ENCODE measurements at places on chromosomes 6 and 20.

DNA sequence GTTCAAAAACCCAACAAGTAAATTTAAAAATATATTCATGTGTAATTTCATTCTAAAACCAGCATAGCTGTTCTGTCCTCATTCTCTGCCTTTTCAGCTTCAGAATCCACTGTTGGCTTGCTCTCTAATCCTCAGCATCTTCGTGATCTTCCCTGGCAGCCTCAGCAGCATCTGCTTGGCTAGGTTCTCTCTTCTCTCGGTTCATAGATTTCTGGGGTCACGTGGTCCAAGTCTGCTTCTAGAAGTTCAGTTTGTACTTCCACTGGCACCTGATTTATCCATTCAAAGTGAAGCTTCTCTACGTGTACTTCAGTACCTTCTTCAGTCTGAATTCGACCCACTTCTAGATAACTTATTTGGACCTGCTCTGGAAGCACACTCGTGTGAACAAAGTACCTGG lies 245.7 kb downstream of the EPM2A start:
- no peak for DNase-seq

- no peak for DNase-seq
These were observed 208.1 kb downstream of the ARID1B start for GRCh38 chr6:156985309-156985708.

DNA sequence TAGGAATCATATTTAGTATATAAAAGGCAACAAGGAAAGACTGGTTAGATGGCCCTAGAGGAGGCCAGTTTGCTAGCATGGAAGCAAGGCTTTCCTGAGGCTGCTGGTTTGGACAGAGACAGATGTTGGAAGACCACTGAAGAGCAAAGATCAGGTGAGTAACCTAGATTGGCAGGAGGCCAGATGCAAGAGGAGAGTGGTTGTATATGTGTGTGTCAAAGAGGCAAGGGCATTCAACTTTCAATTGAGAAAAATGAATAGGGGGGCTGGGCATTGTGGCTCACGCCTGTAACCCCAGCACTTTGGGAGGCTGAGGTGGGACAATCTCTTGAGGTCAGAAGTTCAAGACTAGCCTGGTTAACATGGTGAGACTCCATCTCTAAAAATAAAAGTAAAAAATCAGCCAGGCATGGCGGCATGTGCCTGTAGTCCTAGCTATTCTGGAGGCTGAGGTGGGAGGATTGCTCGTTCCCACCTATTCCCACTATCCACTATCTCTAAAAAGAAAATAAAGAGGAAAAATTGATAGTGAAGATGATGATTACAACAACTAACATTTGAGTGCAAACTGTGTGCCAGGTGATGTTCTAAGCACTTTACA lies 79.8 kb downstream of the PRDM1 start:
- no peak for DNase-seq

- DNase-seq, result no peak
These were observed 30.8 kb upstream of the IER3 start for GRCh38 chr6:30775104-30775503.

DNA sequence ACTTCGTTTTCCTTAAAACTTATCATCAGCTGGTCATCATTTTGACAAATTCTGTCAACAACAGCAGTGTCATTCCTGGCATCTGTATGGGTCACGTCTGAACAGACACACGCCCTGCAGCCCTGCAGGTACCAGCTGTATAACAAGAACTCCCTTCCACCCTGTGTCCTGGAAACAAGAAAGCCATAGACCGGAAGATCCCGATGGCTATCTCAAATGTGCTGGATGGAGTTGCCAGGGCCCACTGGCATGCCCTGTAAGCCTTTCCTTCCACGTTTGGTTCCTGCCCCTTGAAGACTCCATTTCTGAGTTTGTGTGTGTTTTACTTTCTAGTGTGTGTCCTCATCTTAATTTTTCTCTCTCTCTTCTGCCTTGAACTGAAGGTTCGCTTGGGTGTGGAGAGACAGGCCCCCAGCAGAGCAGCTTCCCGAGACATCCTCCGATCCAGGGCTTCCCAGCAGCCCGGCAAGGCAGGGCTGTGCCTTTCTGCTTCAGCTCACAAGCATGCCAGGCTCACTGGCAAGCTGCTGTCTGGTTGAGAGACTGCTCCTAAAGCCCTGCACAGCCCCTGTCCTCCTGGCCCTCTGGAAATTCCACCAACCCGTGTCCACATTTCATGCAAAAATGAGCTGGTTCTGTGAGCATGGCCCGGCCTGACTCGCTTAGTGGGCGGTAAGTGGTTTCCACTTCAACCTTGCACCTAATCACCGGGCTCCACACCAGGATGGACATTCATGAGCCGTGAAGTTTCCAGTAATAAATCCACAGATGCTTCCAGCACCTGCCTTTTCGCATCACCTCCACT lies 8.7 kb downstream of the GFRA4 start:
- DNase-seq, result no peak

GRCh38 chr20:62668441-62669027 lies 26.2 kb downstream of the SLCO4A1 start:
- no peak for DNase-seq

DNA sequence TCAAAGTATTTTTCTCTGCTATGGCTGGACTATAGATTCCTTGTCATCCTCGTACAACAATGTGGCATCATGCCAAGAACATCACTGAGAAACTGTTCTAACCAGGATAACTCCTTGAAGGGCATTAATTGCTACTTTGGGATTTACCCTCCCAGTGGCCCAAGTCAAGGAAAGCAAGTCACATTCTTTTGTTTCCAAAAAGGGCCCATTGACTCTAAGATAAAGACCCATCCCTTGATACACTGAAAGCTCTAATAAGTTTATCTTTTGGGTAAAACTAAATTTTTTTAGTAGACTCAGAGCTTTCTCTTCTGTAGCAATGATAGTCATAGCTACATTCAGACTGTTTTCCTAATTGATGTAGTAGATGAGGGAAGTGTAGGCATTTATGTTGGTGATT lies at the start of gene OR2J3:
TSS of gene OR2J3 (plus strand) at position 301 of the 400 bp plus-strand sequence. CDS start 3,833 bp downstream, outside the sequence.
- DNase-seq, result no peak

GRCh38 chr6:57822896-57823358 lies 505.5 kb downstream of the PRIM2 start:
- DNase-seq, result no peak

GRCh38 chr6:40395698-40396076 lies 191.5 kb downstream of the LRFN2 start:
- no peak for DNase-seq

DNA sequence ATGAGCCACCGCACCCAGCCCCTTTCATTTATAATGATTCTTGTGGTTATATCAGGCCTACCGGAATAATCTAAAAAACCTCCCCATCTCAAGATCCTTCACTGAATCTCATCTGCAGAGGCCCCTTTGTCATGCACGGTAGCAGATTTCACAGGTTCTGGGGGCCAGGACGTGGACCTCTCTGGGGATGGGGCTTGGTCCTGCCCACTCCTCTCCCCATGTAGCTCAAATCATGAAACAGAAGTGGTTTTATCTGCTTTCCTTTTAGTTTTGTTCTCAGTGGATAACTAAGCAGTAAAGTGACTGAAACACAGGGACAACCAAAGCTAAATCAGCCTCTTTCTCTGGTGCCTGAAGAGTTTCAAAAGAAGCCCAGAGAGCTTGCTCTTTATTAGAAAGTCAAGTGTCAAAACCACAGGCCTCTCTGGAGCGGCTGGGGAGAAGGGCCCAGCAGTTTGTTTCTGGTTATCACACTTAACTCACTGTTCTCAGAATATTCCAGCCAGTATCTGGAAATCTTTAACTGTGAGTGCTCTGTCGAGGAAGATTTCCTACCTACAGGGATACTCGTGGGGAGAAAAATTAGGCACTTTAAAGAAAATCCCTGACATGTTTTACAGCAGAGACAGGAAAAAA lies 60.6 kb upstream of the FAM184A start:
- no peak for DNase-seq

DNA sequence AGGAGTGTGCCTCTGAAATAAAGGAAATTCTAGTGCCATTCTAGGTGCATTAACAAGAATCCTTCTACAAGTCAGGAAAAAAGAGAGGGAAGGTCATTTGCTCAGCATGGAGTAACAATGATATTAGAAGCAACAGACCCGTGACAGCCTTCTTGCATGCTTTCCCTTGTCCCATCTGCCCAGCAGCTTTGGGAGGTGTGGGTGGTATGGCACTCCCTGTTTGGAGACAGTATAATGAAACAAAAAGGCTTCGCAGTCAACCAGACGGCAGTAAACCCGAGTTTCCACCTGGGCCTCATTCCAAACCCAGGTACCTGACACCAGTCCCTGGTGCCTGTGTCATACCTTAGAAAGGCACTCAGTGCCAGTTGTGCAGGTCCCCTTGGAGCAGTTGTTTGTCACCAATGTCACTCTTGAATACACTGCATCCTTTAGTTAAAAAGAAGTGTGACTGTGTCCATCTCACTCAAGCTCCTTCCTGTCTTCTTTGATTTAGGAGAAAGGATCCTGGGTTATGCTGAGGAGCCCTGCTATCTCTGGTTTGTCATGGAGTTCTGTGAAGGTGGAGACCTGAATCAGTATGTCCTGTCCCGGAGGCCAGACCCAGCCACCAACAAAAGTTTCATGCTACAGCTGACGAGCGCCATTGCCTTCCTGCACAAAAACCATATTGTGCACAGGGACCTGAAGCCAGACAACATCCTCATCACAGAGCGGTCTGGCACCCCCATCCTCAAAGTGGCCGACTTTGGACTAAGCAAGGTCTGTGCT lies 14.7 kb downstream of the STK35 start:
- no peak for DNase-seq

DNA sequence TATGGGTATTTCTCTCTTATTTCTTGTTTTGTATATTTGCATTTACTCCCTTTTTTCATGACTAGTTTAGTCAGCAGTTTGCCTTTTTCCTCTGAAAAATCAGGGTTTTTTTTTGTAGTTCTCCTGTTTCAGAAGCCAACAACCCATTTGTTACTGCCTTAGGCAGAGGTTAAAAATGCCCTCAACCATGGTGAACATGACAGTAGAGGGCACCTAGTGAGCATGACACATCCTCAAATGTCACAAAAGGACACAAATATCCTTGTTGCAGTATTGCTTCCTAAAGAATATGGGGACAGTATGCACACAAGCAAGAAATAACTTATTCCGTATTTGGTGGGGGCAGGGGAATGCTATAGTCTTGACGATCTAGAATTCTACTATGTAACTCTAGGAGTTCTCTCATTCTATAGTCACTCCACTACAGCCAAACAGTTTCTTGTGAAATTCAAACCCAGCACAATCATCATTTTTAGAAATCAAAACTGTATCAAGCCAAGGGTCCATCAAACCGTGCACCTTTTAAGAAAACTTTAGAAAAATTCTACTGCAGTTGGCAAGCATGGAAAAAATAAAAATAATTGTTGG lies 47.0 kb downstream of the GOPC start:
- DNase-seq, result no peak

- no peak for DNase-seq
These were observed 27.8 kb downstream of the HDDC2 start for GRCh38 chr6:125273965-125274364.

- no peak for DNase-seq
These were observed 125.6 kb downstream of the BANF2 start for GRCh38 chr20:17825252-17825959.

GRCh38 chr20:47586649-47587294 lies 85.1 kb downstream of the NCOA3 start:
- no peak for DNase-seq

Measured in stimulated activated CD4-positive, alpha-beta T cell treated with anti-CD3 and anti-CD28 coated beads, Interleukin-12 subunit alpha, Interleukin-12 subunit beta, amount 100 ng/mL, for 48 hours (primary cell).